ENCODE measurements at places on chromosomes 2 and 18.

- DNase-seq, result peak; percentile 46
These were observed 12.9 kb upstream of the NABP1 start for GRCh38 chr2:191664823-191665677.

GRCh38 chr2:124079045-124079444, 54.0 kb downstream of the CNTNAP5 start:
- DNase-seq, result no peak

- DNase-seq, result no peak
These were observed 167.5 kb downstream of the ETAA1 start for GRCh38 chr2:67564626-67565025.

- DNase-seq, result peak; percentile 89
These were observed 94.2 kb upstream of the DLX2 start for GRCh38 chr2:172196768-172197431.

- DNase-seq, result no peak
These were observed 10.7 kb downstream of the DPP4 start for GRCh38 chr2:162063281-162063680.

- no peak for DNase-seq
These were observed 153.5 kb downstream of the ARHGAP15 start for GRCh38 chr2:143282684-143283083.

DNA sequence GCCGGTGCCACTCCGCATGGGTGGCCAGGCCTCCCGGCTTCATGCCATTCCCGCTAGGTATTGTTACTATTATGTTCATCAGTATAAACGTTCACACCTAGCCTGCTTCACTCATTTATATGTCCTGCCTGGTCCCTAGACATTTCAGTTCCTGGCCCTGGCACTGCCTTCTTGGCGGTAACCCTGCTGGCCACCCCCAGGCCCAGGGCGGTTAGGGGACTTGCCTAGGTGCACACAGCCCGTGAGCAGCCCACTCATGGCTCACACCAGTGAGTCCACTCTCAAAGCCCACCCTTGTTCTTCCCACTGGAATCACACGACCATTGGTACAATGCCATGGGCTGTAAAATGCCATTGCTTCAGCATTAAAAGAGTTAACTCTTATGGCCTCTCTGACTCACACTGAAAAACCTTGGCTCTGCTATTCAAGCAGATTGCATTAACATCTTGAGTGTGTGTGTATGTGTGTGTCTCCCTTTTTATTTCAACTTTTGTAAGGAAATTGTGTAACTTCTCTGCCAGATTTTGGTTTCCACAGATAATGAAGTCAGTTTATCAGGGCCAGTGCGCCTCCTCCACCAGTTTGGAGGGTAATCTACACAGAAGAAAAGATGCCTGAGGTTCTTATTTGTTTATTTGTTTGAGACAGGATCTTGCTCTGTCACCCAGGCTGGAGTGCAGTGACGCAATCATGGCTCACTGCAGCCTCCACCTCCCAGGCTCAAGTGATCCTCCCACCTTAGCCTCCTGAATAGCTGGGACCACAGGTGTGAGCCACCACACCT, 74.2 kb downstream of the RAB31 start:
- DNase-seq, result peak; percentile 95

Measured in AML-193 (cell line).